ENCODE measurements at places on chromosomes 11 and 22.

DNA sequence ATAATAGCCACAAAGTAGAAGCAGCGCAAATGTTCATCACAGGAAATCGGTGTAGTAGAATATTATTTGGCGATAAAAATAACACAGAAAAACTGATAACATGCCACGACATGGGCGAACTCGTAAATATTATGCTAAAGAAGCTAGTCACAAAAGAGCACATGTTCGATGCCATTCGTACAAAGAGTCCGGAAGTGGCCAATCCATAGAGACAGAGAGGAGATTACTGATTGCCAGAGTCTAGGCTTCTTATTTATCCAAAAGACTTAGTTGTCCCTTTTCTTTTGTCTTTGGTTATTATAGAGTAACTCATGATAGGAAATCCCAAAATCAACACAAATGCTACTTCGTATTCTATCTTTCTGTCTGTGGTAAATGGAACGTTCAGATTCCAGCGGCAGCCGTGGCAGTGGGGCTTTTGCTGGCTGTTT is 56.5 kb downstream of the MED15 start:
- DNase-seq, result no peak

DNA sequence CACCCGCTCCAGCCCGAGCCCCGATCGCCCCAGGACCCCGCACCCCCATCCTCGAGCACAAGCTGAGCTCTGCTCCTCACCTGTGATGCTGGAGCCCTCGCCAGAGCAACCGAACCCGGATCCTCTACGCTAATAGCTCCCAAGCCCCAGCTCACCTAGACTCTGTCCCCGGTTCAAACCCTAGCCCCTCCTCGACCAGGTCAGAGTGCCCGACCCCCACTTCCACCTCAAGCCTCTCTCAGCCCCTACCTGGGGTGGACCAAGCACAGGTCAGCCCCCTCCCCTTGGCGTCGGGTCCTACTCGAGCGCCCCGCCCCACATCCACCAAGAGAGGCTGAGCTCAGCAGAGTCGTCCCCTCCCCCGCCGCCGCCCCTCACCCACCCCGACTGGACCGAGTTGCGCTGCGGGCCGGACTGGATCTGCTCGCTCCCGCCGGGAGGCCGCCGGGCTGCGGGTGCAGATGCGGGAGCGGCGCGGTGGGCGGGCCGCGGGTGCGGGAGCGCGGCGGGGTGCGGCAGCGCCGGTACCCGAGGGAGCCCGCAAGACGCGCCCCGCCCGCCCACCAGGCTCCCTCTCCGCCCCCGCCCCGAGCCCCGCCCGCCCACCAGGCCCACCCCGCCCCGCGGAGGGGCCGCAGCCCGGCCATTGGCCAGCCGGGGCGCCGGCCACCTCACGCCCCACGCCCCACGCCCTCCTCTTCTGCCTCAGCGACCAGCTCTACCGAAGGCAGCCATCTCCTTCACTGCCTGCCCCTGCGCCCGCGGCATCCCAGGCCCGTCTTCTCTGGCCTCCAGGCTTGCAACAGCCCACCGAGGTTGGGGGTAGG is 577 bp upstream of the DKK3 start:
- DNase-seq, result no peak

DNA sequence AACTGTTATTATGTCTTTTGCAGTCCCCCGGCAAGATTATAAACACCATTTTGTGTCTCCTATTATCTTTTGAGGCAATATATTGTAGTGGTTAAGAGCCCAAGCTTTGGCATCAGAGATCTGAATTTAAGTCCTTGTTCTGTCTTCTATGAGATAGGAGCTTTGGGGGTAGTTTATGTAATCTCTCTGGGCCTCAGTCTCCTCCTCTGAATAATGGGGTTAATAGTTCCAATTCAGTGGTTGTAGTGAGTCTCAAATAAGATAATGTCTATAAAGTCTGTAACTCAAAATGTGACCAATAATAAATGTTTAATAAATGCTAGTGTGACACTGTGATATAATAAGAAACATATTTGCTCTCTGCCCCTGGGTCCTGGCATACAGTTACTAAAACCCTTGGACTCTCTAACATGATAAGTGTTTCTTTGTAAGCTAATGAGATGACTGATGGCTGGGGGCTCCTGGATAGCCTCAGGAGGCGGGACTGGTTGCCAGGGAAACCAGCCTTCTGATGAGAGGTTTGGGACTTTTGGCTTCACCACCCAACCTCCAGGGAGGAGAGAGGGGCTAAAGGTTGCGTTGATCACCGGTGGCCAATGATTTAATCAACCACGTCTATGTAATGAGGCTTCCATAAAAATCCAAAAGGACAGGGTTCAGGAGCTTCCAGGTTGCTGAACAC is 183.4 kb upstream of the MTMR2 start:
- no peak for DNase-seq

GRCh38 chr11:43685440-43685839 is 4.9 kb downstream of the HSD17B12 start:
- no peak for DNase-seq
